ENCODE measurements at places on chromosomes 12 and 14. TPM values are rescaled to one million over a fixed set of nuclear protein-coding genes. Genes with fewer than 3 reads are reported as not detected.

DNA sequence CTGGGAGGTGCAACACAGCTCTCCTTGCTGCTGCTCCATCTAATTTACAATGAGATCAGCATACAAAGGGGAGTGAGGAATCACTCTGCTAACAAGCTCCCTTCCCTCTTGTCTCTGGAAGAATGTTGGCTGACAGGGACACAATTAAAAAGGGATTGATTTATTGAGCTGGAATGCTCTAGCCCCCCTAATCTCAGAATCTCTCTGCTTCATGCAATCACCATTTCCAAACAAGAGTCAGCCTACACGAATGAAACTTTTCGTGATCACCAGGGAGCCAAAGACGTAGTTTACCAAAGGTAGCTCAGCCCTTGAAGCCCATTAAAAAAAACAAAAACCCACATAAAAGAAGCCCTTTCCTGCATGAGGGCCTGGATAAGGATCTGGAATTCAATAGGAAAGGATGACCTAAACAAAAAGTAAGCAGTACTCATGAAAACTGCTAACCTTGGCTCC, 223.8 kb downstream of the C12orf75 start:
- no peak for DNase-seq

DNA sequence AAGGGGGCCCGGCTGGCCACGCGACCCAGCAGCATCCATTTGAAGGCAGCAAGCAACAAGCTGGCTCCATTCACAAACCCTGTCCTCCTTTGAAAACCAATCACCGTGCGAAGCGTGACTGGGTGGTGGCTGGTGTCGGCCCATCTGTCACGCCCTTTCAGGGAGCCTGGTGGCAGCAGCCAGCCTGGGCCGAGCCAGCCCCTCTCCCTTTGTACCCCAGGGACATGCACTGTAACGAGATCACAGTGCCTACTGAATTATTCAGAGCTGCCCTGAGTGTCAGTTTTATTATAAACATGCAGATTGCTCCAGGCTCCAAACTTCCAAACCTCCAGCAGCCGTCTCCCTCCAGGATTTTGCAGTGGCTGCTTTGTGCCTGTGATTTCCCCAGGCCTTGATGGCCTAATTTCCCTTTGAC, 22.3 kb upstream of the CTDSP2 start:
- DNase-seq = no peak

GRCh38 chr14:49306152-49306751, 279.9 kb downstream of the RPS29 start:
- no peak for DNase-seq

DNA sequence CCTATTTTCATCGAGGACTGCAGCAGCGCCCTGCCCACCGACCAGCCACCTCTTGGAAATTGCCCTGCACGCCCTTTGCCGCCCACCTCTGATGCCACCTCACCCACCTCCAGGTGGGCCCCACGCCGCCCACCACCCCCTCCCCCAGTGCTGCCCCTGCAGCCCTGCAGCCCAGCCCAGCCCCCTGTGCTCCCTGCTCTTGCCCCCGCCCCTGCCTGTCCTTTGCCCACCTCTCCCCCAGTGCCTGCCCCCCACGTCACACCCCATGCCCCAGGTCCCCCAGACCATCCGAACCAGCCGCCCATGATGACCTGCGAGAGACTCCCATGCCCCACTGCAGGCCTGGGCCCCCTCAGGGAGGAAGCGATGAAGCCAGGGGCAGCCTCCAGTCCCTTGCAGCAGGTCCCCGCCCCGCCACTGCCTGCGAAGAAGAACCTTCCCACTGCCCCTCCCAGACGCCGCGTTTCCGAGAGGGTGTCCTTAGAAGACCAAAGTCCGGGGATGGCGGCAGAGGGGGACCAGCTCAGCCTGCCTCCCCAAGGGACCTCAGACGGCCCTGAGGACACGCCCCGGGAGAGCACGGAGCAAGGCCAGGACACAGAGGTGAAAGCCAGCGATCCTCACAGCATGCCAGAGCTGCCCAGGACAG, 96.5 kb downstream of the LGMN start:
- DNase-seq = no peak

GRCh38 chr12:70609203-70609602, 28.0 kb downstream of the PTPRB start:
- no peak for DNase-seq

GRCh38 chr14:58912799-58913432, 275.2 kb downstream of the DACT1 start:
- no peak for DNase-seq

- DNase-seq = no peak
Measured at GRCh38 chr12:84075991-84076390, 836.6 kb downstream of the SLC6A15 start.

GRCh38 chr14:21322716-21323115, 42.8 kb downstream of the RPGRIP1 start:
- DNase-seq = no peak

DNA sequence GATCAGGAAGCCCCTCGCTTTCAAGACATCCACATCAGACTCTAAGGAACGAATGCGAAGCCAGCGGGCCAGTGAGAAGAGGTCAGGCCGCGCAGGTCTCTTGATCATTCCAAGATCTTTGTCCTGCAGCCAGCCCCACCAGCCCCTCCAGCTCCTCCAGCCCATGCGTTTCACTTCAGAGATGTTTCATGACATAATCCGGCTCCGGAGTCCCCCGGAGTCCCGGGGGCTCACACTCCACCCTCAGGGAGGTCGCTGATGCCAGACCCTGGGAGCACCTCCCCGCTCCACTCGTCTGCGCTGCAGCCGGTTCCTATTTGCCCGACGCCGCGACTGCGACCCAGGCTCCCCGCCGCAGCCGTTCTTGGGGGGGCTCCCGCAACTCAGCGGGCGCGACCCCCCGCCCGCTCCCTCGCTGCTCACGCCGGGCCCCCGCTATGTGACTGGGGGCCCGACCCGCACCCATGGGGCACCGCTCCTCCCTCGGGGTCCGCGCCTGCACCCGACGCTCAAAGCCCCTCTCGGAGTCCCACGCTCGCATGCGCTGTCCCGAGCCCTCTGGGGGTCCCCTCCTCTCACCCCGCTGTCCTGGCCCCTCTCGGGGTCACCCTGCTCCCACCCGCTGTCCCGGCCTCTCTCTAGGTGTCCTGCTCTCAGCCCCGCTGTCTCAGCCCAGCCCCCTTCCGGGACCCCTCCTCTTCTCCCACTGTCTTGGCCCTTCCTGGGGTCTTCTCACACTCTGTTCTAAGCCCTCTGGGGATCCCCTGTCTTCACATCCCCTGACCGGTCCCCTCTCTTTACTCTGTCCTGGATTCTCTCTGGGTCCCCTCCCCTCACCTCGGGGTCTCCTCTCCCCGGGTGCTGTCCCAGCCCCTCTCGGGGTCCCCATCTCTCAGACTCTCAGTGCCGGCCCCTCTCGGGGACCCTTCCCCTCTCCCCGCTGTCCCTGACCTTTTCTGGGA, 1.1 kb downstream of the TAOK3 start:
- DNase-seq = no peak

- DNase-seq = no peak
Measured at GRCh38 chr14:76333664-76334063, 42.3 kb upstream of the ESRRB start.

GRCh38 chr12:18284386-18284785, 23.1 kb downstream of the PIK3C2G start:
- DNase-seq = no peak

DNA sequence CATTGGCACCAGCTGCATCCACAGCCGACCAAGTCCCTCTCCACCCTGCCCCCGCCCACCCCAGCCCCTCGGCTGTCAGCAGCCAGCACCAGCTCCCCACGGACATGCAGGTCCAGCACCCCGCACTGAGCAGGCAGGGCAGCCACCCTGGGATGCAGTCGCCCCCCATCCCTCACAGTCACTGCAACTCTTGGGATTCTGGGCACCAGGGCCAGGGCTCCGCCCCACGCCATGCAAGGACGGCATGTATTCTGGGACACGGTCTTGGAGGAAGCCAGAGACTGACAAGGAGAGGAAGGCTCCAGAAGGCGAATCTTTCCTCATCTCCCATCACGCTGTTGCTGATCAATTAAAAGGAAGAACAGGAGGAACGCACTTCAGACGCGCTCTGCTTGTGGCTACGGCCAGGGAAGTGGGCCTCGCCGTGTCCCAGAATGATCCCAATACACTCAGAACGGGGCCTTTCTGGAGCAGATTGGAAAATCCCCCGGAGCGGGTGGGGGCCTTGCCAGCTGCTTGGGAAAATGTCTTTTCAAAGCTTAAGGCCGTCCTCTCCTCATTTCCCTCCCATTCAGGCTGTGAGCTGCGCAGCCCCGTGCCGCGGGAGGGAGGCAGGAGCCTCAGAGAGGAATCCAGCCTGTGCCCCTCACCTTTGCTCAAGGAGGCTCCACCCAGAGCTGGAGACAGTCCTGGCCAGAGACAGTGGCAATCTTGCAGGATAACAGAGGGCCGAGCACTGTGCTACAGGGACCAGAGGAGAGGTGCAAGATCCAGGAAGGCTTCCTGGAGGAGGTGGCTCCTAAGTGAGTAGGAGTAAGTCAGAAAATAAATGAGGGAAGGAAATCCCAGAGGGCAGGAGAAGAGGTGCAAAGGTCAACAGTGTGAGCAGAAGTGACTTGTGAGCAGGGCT, 54.1 kb upstream of the DIO3 start:
- no peak for DNase-seq

- DNase-seq = no peak
Measured at GRCh38 chr14:103836976-103837725, 10.2 kb downstream of the PPP1R13B start.

DNA sequence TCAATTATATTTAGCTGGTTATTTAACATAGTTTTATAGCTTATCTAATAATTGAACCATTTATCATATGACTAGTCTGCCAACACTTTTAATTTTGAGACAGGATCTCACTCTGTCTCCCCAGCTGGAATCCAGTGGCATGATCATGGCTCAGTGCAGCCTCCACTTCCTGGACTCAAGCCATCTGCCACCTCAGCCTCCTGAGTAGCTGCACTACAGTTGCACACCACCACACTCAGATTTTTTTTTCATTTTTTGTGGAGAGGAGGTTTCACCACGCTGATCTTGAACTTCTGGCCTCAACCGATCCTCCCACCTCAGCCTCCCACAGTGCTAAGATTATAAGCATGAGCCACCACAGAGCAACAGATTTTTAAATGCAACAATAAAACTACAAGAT, 151.4 kb upstream of the MDGA2 start:
- no peak for DNase-seq

GRCh38 chr14:101113108-101113612, 209.6 kb upstream of the RTL1 start:
- DNase-seq = peak; percentile 37

- DNase-seq = peak; percentile 62
Measured at GRCh38 chr12:34400986-34401658, 378.8 kb downstream of the ALG10 start.

GRCh38 chr12:54133772-54134375, 54.9 kb downstream of the SMUG1 start:
- no peak for DNase-seq

DNA sequence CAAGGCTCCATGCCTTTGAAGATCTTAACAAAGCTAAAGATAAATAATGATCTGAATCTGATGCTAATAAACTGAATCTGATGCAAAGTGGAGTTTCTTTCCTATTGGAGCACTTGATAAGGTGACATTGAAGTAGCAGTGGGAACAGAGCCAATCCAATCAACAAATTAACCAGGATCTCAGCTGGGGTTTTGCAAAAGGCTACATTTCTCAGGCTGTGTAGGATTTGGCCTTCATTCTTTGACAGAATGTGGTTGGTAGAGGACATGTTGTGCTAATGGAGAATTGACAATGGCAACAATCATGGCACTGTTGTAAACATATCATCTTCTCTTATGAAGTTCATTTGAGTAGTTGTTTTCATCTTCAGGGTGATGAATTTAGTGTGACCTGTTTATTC, 164.9 kb downstream of the CCDC91 start:
- DNase-seq = no peak

GRCh38 chr14:58772794-58773620, 135.2 kb downstream of the DACT1 start:
- no peak for DNase-seq

GRCh38 chr14:21539189-21539940, 13.2 kb upstream of the SALL2 start:
- DNase-seq = no peak

DNA sequence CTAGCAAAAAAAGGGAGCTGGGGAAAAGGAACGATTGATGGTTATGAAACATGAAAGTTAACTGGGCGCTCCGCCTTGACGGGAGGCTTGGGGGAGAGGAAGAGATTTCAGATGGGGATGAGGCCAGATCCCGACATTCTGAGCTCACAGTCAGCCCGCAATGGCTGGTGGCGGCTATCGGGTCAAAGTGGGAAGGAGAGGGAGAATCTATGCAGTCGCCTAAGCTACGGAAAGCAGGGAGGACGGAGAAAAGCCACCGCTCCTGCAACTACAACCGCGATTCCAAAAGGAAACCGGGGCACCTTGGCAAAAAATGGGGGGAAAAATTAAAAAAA, 502 bp downstream of the MPHOSPH9 start:
- DNase-seq = no peak

GRCh38 chr14:51277753-51278415, 37.8 kb downstream of the TMX1 start:
- no peak for DNase-seq

- no peak for DNase-seq
Measured at GRCh38 chr14:75803765-75804164, 142.7 kb downstream of the TTLL5 start.

DNA sequence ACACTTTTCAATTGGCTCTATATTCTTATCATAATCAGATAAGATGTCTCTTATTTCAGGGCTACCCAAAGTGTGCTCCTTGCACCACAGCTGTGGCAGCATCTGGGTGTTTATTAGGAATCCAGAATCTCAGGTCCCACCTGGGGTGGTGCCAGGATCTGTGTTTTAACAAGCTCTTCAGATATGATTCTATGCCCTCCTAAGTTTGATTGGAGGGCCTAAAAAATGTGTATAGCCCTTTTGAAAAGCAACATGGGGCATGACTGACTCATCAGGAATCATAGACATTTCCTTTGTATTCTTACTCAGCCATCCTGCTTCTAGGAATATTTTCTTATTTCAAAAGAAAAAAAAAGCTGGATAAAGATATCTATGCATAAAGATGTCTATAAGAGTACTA, 103.1 kb downstream of the HELB start:
- no peak for DNase-seq

GRCh38 chr12:92365836-92366235, 220.2 kb upstream of the BTG1 start:
- no peak for DNase-seq

Gene BATF
- total RNA-seq = 12.0 TPM

Gene ADAMTS20
- total RNA-seq = not detected

Gene INHBE
- not detected for total RNA-seq

Gene EGLN3
- 10.3 TPM for total RNA-seq

Gene TSHR
- total RNA-seq = not detected

Gene PTCSC3
- total RNA-seq = not detected

Gene TEP1
- total RNA-seq = 24.6 TPM

Gene SLC6A12
- not detected for total RNA-seq

Gene ADAM21
- total RNA-seq = not detected
